ENCODE measurements at places on chromosomes 5 and 9.

DNA sequence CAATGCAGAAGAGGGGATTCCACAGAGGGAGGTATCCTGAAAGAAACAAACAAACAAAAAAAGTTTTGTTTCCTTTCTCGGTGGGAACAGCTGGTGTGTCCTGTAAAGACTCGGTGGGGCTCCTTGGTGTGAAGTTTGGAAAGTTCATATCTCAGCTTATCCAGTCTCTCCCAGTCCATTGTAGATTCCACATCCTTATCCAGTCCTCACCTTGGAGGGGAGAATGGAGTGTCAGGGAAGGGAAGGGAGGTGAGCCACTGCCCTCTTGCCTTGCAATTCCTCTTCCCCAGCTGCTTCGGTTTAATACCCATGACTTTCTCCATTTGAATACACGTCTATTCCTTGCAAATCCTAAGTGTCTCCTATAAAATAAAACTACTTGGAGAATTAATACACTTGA is 234.5 kb downstream of the NFIB start:
- DNase-seq, result no peak

- no peak for DNase-seq
These were observed 77.8 kb downstream of the C9orf153 start for GRCh38 chr9:86181379-86182315.

DNA sequence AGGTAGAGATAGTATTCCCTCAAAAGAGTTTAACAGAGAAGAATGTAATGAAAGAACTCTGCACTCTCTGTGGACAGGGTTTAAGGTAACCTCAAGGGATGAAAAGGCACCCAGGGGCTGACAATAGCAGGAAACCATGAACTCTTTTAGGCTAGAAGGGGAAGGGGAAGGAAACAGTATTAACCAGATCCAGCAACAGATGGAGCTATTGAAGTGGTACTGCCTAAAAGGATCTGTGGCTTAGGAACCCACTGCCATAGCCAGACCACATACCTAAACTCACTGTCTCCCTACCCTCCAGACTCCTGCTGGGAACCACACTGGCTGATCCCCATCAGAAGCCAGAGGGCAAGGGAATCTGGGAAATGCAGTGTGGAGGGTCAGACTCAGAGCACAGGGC is 35.5 kb downstream of the PLGRKT start:
- DNase-seq, result no peak

DNA sequence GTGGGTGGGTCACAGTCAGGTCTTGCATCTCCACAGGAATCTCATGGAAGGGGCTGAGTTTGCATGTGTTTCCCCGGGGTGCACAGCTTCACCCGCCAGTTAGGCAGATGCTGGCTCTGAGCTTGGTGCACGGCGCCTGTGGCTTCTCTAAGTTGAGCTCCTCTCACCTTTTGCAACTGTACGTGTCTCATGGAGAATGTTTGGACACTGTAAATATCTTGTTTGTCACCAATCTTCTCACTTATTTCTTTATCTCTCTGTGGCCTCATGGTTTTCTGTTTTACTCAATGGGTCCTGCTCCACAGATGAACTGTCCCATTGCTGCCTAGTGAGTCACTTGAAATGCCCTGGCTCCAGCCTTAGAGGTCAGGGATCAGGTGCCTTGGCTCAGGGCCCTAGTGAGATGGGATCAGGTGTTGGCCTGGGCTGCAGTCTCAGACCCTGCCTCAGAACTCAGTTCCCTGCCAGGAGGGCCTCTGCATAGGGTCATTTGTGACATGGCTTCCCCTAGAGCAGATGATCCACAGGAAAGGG is 61.6 kb downstream of the WNK2 start:
- DNase-seq, result no peak

DNA sequence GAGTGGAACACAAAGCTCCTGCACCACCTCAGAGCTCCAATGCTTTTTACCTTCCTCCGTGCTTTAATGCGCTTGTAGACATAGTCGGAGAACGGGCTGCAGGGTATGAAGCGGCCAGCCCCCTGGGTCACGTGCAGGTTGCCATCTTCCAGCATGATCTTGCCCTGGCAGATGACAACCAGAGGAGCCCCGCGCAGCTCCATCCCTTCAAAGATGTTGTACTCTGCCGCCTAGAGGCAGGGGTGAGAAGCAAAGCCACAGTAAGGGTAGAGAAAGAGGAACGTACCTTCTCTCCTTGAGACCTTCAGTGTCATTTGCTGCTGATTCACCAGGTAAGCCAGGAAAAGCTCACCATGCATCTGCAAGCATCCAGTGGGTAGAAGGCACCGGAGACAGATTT is 112.3 kb downstream of the DPYSL3 start:
- DNase-seq, result no peak

DNA sequence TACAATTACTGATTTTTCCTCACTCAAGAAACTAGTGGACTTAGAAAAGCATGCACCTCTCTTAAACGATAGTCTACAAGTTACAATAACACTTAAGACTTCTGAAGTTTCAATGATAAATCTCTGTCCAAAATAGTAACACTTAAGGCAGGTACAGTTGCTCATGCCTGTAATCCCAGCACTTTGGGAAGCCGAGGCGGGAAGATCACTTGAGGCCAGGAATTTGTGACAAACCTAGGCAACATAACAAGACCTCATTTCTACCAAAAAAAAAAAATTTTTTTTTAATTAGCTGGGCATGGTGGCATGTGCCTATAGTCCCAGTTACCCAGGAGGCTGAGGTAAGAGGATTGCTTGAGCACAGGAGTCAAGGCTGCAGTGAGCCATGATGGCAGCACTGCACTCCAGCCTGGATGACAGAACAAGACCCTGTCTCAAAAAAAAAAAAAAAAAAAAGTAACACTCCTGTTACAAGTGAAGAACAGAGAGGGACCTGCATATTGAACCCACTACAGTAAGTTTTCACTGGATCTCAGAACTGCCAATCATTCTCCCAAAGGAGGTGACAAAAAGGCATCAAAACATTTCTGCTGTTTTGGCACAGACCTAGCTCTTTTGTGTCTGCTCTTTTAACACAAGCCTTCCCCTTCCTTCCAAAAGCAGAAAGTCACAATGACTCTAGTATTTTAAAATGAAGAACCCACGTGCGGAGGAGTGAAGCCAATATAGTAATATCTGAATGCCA is 3.5 kb downstream of the ABITRAM start:
- no peak for DNase-seq
